ENCODE measurements at places on chromosomes 6 and 20. TPM values are rescaled to one million over a fixed set of nuclear protein-coding genes. Genes with fewer than 3 reads are reported as not detected.

SLC16A10 gene
- total RNA-seq, result 0.20 TPM

TXLNB gene
- total RNA-seq, result under 0.01 TPM

DNA sequence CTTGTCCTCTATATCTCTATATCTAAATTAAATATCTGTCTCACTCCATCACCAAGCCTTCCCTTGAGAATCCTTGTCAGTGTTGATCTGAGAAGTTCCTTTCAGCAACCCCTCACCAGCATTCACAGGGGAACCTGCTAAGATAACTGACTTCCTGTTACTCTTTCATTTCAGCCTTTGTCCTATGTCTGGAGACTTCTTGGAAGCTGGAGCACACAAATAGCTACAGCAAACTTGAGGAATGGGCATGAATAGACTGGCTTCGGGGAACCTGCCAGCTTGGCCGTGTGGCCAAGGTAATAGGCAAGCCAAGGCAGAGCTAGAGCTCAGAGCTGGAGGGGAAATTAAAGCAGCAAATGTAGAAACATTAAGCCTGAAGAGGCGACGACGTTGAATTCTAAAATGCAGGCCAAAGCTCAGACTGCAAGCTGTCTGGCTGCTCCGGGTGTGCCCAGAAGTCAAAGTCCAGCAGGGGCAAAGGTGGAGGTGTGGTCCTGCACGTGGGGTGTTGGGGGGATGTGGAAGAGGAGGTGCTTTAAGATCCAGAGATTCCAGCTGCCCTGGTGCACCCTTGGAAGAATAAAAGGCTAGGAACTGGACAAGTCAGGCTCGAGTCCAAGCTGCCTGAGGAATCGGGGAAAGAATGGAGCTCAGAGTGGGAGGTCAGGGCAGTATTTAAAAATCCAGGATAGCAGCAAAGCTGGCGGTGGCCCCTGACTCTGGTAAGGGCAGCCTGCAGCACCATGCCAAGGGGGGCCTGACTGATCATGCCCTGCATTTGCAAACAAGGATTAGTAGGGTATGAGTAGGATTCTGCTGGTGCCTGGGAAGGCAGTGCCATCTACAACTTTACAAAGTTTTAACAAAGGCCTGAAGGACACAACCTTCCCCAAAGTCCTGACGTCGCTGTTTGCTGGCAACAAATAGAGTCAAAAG lies 185.0 kb upstream of the SGK1 start:
- DNase-seq, result no peak

DNA sequence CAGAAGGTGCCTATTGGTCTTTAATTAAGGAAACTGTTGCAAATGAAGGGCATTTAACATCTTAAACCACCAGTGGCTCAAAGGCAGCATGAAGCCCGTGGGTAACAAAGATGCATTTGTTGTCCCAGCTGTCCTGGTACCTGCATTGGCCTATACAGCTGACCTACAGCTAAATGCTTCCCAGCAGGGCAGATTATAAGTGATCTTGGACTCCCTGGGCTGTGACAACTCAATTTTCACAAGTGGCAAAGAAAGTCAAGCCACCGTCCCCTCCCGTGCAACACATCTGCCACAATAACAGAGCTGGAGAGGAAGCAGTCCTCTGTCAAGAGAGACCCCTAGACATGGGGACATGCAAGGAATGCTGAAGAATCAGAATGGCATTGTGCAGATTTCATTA lies 31.5 kb upstream of the EDN3 start:
- DNase-seq, result no peak

DNA sequence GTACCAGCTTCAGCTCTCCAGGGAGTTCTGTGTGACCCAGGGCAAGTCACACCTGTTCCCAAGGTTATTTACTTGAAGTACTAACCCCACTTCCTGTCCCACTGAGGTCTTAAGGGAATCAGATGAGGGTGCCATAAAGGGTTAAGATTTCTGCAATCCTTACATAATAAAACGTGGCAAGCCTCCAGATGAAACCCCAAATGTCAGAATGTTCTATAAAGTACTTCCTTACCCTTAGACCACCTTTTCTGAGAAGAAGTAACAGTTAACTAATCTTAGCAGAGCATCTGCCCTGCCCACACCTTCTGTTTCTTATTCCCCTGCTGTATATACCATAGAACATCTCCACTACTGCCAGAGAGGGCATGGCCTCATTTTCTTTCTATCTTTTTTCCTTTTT lies 6.0 kb upstream of the AVP start:
- no peak for DNase-seq

DNA sequence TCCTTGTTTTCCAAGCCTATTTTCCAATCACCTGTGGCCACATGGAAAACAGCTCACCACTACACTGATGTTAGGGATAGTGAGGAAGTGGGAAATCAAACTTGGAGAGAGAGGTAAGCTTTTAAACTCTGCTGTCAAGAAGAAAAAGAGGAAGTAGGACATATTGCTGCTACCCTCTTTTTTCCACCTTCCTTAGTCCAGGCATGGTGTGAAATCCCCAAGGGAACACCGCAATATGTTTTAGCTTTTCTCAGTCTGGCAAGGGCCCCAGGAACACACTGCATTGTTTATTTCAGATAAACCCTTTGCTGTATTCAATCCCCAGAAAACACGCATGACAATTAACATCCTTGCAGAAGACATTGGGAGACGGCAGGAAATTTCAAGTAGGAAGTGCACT lies 61.3 kb downstream of the HS3ST5 start:
- DNase-seq, result no peak

- no peak for DNase-seq
Observed at GRCh38 chr6:139277587-139277986, 14.2 kb downstream of the TXLNB start.

DNA sequence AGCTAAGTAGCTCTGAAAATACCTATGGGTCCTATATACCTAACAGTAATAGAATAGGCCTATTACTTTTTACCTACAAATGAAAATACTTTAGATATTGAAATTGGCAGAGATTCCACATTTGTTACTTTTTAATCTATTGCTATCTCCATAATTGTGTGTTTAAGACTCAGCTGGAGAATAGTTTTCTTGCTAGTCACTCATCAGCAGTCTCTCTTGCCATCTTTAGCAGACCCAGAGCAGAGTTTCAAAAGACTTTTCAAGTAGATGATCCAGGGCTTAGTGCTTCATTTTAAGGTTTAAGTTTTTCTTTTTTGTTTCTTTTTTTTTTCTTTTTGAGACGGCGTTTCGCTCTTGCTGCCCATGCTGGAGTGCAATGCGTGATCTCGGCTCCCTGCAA lies 12.9 kb downstream of the ANKS1A start:
- DNase-seq, result no peak

Data from tibial nerve (tissue), 4 donors.